ENCODE measurements at places on chromosomes 12 and 14.

- peak; percentile 15 for DNase-seq
Observed at GRCh38 chr12:3135522-3136461, 58.6 kb downstream of the TSPAN9 start.

DNA sequence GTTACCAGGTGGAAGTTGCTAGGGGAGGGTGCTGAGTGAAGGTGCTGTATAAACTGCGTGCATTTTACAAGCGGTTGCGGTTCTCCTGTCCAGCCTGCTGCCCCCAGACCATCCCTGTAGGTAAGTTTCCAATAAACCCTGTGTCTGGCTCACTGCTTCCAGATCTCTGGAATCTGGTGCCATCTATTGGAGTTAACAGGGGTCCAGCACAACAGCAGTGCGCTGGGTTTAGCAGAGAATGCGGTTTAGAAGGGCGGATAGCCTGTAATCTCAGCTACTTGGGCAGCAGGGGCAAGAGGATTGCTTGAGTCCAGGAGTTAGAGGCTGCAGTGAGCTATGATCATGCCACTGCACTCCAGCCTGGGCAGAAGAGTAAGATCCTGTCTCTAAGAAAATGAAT is 4.9 kb downstream of the AACS start:
- DNase-seq = no peak

GRCh38 chr14:75445236-75445635 is 17.4 kb downstream of the JDP2 start:
- DNase-seq = no peak

DNA sequence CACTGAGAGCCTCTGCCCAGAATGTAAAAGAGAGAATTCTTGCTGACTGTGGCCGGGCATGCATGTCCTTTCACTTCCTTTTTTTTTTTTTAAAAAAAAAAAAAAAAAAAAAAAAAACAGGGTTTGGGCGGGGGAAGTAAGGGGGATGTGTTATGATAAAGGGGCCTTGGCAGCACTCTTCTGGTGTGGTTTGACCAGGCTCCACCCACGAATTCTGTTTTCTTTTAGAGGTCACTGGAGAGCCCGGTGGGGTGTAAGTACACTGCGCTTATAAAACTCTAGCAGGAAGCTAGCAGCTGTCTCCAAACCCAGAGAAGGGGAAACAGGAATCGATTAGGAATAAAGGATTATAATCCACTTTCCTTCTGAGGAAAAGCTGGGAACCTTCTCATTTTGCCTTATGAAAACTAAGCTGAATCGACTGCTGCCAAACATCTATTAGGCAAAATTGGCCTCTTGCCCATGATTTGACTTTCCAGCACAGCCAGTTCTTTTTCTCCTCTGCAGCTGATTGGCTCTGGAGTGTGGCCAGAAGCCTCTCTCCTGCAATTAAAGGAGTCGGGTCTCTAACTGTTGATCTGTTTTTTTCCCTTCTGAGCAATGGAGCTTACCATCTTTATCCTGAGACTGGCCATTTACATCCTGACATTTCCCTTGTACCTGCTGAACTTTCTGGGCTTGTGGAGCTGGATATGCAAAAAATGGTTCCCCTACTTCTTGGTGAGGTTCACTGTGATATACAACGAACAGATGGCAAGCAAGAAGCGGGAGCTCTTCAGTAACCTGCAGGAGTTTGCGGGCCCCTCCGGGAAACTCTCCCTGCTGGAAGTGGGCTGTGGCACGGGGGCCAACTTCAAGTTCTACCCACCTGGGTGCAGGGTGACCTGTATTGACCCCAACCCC is 27.7 kb upstream of the HIGD1C start:
- peak; percentile 25 for DNase-seq

DNA sequence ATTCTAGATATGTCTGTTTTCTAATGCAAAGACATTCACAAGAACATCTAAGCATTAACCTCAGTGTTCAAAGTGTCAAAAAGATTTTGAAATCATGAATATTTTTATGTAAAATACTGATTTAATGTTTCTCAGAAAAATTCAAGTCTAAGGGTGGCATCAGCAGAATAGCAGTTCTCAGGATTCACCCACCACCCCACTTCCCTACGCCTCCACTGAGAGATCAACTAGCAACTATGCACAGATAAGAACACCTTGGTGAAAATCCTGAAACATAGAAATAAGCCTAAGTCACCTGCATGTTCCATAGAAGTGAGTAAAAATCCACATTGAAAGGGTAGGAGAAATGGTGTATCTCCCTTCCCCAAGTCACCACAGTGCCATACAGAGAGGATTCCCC is 40.9 kb upstream of the RHOJ start:
- no peak for DNase-seq

- DNase-seq = no peak
Observed at GRCh38 chr14:102203382-102203781, 63.7 kb downstream of the WDR20 start.

DNA sequence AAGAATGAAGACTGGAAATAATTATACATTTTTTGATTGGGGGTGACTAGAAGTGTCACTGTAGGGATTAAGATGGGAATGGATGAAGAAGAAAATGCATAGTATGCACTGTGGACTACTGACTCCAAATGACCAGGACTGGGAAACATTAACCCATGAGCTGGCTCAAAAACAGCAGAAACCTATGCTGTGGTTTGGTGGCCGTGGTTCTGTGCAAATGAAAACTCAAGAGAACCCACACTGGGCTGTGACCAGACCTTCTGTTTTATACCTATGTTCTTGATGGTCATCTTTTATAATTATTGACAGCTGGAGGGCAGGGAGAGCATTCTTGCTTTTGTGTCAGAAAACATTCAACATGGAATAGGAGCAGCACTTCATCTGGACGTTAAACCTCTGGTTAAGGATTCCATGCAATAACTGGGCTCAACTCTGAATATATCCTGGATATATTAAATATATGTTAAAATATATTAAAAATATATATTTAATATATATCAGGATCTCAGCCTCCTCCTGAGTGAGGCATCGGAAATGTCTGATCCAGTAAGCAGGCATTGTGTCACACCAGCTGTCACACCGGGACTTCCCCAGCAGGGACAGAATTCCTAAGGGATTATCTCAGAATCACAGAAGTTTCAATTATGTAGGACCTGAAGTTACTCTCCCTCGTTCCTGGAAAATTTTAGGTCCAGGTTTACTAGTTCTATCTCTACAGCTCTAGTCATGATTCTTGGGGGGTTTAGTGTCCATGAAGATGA is 48.5 kb downstream of the BBS10 start:
- no peak for DNase-seq

GRCh38 chr14:80930095-80930494 is 11.4 kb downstream of the CEP128 start:
- no peak for DNase-seq

GRCh38 chr12:26153421-26154154 is 28.8 kb upstream of the BHLHE41 start:
- no peak for DNase-seq

DNA sequence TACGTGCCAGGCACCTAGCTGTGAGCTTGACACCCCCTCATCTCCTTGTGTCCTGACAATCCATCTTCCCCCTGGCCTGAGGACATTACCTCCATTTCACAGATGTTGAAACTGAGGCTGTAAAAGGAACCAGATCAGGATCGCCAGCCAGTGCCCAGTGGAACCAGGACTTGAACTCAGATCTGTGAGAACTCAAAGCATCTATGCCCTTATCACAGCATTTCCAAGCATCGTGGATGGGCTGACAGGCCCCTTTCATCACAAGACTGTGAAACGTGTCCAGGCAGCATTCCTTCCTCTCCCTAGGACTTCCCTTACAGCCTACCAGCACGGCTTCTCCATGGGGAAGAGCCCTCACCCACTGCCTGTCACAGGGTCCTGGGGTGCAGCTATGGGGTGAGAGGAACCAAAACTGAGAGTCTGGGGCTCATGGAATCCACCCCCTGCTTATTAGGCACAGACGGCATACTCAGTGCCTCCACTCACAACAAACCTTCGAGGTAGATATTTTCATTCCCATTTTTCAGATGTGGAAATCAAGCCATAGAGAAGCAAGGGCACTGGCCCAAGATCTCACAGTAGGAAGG is 26.9 kb downstream of the CMKLR1 start:
- DNase-seq = no peak

DNA sequence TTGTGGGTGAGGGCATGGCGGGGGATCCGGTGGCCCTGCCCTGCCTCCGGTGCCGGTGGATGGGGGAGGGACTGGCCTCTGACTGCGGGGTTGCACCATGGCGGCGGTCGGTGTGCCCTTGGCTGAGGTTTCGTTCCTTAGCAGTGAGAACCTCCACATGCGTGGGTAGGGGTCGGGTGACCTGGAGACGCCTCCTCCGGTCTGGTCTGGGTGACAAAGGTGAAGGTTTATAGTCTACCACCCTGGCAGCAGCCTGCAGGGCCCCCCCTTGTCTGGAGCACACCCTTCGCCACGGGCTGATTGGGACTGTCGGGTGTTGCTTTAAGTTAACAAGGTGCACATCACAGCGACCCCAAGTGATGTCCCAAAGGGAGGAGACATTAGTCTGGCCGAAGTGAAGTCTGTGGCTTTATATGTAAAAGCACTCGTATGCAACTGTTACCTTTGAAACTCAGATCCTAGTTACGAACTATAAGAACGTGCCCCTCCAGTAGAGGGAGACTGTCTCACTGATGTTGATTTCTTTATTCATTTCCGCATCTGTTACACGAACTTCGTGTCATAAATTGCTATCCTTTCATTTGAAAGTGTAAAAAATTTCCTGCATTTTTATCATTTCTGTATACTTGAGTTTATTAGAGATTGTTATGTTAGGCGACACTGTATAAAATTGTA is 74.4 kb downstream of the WDR20 start:
- DNase-seq = no peak

DNA sequence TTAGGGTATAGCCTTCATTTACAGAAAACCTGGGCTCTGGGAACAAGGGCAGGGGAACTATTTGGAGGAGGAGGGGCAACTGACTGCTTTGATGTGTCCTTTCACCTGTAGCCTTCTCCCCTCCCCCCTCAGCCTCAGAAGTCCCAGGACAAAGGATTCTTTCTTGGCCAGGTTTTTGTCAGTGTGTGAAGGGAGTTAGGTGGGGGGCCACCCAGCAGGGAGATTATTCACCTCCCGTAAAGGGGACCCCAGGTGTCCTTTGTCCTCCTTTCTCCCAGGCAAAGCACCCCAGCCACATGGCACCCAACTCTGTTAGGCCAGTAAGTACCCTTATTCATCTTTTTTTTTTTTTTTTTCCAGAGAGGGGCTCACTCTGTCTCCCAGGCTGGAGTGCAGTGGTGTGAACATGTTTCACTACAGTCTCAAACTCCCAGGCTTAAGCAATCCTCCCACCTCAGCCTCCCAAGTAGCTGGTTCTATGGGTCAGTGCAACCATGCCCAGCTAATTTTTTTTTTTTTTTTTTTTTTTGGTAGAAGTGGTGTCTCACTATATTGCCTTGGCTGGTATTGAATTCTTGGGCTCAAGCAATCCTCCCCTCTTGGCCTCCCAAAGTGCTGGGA is 723 bp upstream of the NFE2 start:
- no peak for DNase-seq

DNA sequence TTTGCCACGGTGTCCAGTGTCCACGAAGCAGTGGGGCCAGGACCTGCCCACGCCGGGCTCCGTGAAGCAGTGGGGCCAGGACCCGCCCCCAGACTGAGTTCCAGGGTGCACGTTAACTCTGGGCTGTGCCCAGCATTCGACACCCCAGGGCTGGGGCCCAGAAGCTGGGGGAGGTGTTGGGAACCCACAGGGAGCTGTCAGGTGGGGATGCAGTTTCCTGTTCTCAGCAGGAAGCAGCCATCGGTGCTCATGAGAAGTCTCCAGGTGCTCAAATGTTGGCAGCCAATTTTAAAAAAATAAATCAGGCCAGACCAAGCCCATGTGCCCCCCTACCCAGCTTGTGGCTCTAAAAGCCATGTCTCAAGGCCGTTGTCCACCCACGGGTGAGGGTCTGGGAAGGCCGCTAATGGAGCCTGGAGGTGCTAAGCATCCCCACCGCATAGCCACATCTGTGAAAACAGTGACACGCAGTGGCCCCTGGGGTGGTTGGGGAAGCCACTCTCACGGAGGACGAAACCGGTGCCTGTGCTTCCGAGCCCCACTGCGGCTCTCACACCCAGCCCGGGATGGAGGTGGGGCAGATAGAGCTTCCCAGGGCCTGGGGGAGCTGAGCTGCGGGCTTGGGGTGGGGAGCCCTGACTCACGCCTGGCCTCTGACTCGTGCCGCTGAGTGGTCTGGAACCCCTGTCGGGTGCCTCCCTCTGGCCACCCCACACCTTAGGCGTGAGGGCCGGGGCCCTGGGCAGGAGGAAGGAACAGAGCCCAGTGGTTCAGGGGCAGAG is 53.5 kb downstream of the FBRSL1 start:
- DNase-seq = no peak

DNA sequence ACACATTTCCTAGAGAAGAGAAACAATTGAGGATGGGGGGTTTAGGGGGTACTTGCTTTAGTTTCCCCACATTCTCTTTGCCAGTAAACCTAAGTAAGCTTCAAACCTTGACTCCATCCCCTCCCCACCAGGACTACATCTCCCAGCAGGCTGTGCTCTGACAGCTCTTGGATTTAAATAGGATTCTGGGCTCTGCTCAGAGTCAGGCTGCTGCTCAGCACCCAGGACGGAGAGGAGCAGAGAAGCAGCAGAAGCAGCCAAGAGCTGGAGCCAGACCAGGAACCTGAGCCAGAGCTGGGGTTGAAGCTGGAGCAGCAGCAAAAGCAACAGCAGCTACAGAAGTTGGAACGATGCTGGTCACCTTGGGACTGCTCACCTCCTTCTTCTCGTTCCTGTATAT is 20.6 kb downstream of the RDH12 start:
- no peak for DNase-seq
